ENCODE measurements at places on chromosomes 7 and 10.
A peak's percentile ranks its signal among the peaks of the same experiment; 100 is the strongest.

GRCh38 chr10:119945805-119946204 lies 53.3 kb downstream of the SEC23IP start:
- no peak for DNase-seq

- DNase-seq = no peak
Observed at GRCh38 chr10:93680412-93681047, 21.9 kb downstream of the FRA10AC1 start.

DNA sequence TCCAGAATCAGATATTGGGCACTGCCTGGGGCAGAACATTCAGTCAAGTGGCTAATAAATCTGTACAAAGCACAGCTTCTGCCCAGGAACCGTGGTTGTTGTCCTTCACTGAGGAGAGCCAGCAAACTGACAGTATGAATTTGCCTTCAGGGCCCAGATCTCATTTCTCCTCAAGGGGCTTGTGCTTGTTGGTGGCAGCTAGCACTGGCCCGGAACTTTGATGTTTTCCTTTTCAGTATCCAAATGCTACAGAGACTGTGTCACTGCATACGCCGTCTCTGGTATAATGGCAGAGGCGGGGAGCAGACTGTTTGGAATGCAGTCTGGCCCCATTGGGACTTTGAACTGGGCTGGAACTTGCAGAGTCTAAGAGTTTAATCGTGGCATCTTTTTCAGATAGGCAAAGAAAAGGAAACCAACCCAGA lies 30.4 kb upstream of the ADD3 start:
- no peak for DNase-seq

DNA sequence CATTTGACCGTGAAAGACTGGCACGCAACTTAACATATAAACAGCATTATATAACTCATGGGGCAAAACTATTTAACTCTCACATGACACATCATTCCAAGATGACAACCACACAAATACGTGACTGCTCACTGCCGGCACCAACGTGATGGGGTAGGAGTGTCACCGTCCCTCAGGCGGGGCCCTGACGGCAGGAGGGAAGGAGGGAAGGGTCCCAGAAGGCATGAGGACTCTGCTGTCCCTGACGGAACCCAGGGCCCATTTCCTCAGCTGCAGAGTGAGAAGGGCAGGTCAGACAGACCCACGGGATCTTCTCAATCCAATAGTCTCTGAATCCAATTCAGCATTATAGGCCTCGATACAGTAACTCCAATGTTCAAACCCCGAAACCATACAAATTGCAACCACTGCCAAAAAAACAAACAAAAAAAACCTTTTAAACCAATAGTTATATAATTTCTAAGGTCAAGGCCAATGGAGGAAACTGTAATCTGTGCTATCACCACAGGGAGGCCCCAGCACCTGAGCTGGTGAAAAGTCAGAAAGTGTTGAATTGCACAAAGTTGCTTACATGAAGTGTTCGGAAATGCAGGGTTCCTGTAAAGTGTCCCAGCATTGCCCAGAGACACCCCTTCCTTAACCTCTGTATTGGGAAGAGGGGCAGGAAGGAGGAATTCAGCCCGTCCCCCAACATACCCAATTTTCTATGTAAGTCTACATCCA lies 137.4 kb downstream of the TNS3 start:
- no peak for DNase-seq

GRCh38 chr10:105674448-105674847 lies 1033.4 kb downstream of the SORCS3 start:
- no peak for DNase-seq

DNA sequence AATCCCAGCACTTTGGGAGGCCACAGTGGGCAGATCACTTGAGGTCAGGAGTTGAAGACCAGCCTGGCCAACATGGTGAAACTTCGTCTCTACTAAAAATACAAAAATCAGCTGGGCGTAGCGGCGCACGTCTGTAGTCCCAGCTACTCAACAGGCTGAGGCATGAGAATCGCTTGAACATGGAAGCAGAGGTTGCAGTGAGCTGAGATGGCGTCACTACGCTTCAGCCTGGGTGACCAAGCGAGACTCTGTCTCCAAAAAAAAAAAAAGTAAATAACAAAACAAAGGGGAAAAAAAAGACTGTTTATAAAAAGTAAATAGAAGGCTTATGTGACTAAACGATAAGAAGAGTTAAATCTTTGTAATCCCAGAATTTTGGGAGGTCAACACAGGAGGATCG lies 15.0 kb upstream of the DNMBP start:
- DNase-seq = no peak

GRCh38 chr7:50379082-50379481 lies 71.1 kb downstream of the FIGNL1 start:
- DNase-seq = no peak

- no peak for DNase-seq
Observed at GRCh38 chr7:135684699-135685098, 22.4 kb downstream of the STMP1 start.

DNA sequence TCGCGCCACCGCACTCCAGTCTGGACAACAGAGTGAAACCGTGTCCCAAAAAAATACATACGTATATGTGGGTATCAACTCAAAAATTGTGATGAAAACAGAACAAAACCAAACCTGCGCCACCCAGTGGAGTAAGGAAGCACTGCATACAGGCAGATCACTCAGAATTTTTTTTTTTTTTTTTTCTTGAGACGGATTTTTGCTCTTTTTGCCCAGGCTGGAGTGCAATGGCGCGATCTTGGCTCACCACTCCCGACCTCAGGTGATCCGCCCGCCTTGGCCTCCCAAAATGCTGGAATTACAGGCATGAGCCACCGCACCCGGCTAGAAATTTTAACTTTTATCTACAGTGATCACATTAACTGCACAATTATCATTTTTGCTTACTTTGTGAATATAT lies 9.1 kb upstream of the TMEM236 start:
- DNase-seq = peak; percentile 2

DNA sequence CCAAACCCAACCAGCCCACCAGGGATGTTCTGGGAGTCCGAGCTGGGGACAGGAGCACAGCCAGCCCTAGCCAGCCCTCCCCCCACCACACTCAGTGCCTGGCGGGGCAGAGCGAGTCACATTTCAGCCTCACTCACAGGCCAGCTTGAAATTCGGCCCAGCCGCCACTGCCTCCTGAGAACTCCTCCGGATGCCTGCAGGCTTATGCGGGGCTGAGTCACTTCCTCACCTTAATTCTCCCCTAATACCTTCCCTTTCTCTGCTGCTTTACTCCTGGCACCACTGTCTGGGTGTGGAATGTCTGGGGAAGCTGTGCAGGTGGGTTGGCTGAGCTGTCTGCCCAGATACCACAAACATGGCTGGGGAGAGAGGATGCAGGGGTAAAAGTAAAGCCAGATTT lies 22.6 kb upstream of the DLG5 start:
- no peak for DNase-seq

- DNase-seq = no peak
Observed at GRCh38 chr7:128785738-128786137, 6.0 kb upstream of the CCDC136 start.

DNA sequence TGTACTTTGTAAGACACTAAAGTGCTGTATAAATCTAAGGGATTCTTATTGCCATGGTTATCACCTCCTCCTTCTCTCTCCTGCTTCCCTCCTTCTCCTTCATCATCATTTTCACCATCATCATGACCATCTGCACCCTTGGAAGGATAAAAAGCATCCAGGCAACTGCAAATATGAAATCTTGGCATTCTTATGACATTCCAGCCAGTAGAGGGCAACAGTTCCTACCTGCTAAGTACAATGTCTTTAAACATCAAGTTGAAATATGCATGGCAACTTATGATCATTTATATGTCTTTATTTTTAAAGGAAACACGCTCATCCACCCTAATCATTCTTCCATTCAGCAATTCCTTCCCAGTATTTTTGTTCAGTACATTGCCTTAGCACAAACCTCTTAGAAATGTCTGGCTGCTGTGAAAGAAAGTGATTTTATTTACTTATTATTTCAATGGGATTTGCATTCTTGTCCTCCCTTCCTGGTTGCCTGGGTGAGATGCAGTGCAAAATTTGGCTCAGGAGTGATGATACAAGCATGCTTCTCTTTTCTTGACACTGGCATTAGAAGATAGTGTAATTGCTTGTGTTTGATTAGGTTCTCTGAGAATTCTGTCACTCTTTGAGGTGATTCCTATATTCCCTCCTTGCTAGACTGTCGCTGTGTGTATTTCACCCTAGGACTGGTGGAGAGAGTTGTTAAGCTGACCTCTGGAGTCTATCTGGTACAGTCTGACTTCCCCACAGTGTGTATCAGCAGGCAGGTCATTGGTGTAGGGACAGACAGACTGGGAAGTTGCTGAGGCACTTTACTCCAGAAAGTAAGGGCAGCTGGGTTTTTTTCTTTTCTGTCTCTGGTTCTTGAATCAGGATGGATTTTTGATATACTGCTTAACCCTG lies 188.5 kb upstream of the BMPER start:
- DNase-seq = no peak

GRCh38 chr10:89535171-89536012 lies at the start of gene SLC16A12:
SLC16A12 (minus strand) TSS chr10:89535594; CDS start chr10:89462578, 73,016 bp downstream.
- DNase-seq = no peak

DNA sequence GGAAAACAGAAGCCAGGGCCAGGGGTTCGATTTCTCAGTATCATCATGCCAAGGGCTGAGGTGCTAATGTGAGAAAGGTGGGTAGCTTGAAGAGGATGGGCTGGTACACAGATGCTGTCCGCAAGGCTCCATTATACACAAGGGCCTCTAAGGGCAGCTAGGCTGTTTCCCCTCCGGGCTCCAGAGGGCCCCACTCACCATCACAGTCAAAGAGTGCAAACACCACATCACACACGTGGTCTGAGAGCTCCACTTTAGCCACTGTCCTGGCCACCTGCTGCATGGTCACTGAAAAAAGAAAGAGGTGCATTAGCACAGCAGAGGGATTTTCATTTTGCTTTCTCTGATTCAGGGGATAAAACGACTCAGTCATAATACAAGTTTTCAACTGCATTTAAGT lies 20.9 kb upstream of the DNAJB12 start:
- no peak for DNase-seq

- DNase-seq = no peak
Observed at GRCh38 chr7:38410056-38410455, 136.6 kb upstream of the TARP start.

- no peak for DNase-seq
Observed at GRCh38 chr7:38321967-38322366, 48.5 kb upstream of the TARP start.

- no peak for DNase-seq
Observed at GRCh38 chr10:75197906-75198305, 12.7 kb upstream of the VDAC2 start.

GRCh38 chr10:8149991-8150390 lies 95.5 kb downstream of the GATA3 start:
- DNase-seq = no peak

DNA sequence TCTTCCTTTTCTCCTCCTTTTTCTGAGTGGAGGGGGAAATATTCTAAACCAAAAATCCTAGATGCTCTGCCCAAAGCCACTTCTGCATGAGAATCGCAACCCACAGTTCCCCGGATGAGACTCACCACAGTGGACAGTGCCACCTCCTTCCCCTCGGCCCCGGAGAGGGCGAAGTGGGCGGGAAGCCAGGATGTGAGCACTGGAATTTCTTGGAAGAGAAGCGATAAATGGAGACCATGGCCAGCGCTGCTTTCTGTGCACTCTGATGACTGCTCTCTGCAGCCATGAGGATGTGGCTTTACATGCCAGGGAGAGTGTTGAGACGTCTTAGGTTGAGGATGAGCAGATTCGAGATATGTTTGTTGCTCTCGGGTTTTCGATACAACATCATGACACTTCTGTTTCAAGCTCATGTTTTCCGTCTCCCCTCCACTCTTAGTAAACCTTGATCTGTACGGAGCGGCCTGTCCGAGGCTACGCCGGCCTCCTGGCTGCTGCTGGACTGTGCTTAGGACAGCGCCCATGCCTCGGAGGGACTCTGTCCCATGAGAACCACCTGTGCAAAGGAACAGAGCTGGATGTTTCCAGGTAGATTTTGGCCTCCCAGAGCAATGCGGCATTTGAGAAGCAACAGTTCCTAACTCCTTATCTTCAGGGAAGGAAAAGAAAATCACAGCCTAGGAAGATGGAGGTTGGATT lies 414.6 kb upstream of the FOXK1 start:
- DNase-seq = no peak

GRCh38 chr7:121302214-121302745 lies 26.5 kb upstream of the WNT16 start:
- peak; percentile 13 for DNase-seq

GRCh38 chr10:23337616-23338015 lies 7.0 kb downstream of the C10orf67 start:
- DNase-seq = no peak

DNA sequence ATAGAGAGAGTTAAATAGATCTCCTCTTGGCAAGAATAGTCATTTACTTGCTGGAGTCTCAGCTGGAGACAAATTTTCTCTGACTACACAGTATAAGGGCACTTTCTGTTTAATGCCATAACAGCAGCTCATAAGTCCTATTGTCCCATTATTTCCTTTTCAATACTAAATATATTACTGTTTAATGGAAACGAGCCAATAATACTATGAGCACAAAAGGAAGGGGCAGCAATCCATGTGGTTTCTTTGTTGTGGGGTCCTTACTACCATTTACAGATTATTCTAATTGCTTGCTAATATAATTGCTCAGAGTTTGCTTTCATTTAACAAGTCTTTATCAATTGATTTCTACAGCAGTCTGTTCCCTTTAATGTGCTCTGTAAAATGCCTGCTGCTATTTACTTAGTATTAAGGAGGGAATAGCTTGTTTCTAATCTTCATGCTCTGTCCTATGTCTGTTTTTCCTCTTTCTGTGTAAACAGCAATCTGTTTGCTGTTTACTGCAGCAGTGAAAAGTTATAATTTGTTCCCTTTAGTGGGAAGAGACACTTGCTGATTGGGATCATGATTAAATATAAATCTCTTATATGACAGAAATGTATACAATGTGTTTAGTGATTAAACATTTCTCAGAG lies 296.2 kb upstream of the SMIM30 start:
- no peak for DNase-seq

DNA sequence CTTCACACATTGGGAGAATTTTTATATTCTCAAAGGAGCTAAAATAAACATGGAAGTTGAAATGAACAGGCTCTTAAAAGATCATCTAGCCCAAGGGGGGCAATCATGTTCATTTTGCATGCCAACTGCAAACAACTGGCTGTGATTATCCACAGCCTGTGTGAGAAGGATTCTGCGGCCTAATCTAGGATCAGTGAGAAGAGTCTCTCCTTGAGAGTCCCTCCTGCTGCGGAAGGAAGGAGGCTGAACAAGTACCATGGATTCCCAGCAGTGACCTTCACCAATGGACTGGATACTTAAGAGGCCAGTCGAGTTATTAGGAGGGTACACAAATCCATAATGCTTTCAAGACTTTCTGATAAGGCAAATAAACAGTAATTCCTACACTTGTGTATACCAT lies 76.7 kb downstream of the IGF2BP3 start:
- no peak for DNase-seq

Data from skeletal muscle cell (primary cell).